NB4 (cell line): ENCODE measurements at places on chromosomes 16 and 17.

DNA sequence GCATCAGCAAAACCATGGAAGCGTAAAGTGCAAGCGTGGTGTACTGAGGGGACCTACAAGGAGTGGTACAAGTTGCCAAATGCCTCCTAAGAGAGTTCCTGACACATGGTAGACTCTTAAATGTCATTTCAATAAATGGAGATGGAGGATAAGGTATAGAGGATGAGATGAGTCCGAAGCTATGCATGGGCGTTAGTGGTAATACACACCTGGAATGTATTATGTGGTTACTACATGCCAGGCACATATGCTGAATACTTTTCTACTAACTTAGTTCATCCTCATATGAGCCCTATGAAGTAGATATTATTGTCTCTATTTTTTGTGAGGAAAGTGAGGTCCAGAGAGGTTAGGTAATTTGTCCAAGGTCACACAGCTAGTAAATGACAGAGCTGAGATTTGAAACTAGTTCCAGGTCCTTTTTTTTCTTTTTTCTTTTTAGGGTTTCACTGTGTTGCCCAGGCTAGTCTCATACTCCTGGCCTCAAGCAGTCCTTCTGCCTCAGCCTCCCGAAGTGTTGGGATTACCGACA is 15.5 kb downstream of the YPEL2 start:
- no peak for DNase-seq

DNA sequence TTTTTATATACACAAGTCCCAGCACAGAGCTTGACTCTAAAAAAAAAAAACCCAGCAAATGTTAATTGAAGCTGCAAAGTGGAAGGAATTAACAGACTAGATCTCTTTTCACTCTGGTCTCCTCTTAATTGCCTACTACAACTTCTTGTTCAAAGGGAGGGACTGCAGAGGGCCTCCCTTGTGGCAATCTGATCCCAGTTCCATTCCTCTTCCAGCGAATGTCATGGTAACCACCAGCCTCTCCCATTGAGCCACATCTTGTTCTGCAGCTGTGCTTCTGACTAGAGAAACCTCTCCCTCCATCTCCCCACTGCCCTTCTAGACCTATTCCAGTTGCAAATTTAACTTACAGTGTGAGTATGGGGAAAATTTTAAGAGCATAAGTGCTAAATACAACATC is 5.9 kb downstream of the SUPT6H start:
- no peak for DNase-seq

- no peak for DNase-seq
Measured at GRCh38 chr16:15434425-15435215, at the start of gene BMERB1. BMERB1 (plus strand) TSS chr16:15434588; CDS start chr16:15434654, 66 bp downstream.

DNA sequence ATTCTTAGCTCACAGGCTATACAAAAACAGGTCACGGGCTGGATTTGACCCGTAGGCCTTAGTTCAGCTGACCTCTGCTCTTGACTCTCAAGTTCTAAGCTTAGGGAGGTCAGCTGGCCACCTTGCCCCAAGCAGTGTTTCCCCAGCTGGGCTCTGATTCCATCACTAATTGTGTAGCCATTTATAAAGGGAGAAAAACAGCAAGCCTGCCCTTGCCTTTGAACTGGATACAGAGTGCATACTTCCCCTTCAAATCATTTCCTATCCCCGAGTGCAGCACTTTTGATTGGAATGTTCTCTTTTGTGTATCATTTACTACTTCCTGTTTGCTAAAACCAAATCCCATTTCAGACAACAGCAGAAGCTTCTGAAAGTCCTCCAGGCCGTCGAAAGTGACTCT is 153.6 kb downstream of the KATNIP start:
- DNase-seq = no peak

DNA sequence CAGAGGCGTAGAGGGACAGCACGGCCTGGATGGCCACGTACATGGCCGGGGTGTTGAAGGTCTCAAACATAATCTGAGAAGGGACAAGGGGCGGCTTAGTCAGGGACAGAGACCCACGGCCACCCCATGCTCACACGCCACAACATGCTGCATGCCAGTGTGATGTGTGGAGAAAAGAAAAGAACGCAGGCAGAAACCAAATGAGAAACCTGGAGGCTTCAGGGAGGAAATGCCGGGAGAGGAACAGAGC is 1.1 kb downstream of the ACTG1 start:
- no peak for DNase-seq

GRCh38 chr17:10013365-10014112 is 108.5 kb upstream of the RCVRN start:
- DNase-seq = peak; percentile 78

- DNase-seq = no peak
Measured at GRCh38 chr17:7466639-7467341, 12.6 kb downstream of the ZBTB4 start.

GRCh38 chr17:17021194-17021863 is 20.9 kb upstream of the MPRIP start:
- DNase-seq = no peak

GRCh38 chr16:47065766-47066688 is 77.7 kb downstream of the NETO2 start:
- DNase-seq = no peak

GRCh38 chr17:47847341-47848197 is 3.4 kb downstream of the SP6 start:
- DNase-seq = no peak

DNA sequence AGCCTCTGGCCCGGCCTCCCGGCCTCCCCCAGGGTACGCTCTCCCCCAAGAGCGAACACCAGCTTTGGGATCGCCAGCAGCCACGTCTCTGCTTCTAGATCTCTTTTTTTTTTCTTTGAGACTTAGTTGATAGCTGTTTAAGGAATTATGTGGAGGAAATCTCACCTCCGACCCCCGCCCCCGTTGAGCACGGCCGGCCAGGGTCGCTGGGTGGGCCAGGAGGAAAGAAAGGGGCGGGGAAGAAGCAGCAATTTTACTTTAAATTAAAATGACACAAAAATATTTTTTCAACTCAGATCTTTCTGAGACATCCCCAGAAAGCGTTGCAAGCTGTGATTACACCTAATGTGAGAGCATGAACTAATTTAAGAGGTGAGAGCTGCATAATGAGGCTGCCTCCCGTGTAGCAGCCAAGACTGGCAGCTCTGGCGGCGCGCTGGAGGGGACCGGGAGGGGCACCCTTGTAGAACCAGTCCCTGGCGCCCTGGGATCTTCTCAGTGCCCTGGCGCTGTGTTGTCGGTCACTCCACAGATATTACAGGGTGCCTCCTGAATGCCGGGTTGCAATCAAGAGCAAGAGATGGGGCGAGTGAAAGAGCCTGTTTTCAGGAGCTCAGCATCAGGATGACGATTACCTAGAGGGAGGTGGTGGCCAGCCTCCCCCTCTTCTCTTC is 1.9 kb upstream of the CBLN1 start:
- DNase-seq = no peak

GRCh38 chr16:71507061-71507460 is 17.9 kb upstream of the ZNF19 start:
- no peak for DNase-seq

DNA sequence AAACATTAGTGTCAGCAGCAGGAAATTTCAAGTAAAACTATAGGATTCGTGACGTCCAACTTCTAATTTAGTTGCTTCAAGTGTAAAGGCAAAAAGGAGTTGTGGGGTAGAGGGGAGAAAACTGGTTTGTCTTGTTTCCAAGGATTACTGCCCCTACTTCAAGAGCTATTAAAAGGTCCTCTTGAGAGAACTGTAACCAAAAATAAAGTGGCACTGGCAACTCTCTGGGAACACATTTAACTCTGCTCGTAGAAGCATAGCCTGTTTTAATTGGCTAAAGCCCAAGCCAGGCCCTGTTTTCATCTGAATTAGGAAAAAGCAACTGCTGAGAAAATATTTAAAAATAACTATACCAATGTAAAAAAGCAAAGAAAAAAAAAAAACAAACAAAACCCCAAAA is 51.8 kb upstream of the AKAP1 start:
- DNase-seq = no peak

DNA sequence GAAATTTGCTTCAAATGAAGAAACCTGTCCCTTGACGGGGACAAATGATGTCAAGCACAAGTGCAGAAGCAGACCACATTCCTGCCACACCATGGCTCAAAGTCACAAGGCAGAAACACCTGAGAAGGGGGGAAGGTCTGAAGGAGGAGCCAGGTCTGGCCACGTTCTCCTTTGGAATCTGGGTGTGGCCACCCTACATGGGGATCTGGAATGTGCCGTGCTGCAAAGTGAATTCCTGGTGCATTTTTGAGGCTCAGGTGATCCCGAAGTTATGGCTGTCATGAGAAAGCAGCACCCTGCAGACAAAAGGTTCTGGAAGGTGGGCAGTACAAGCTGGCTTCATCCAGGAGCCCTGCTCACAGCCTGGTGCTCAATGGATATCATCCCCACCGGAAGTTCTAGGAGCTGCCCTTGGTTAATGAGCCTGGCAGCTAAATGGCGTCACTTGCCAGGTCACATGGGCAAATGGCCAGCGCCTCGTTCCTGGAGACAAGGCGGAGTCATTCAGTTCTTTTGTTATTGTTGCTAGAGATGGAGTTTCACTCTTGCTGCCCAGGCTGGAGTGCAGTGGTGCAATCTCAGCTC is 20.1 kb upstream of the ADCY9 start:
- DNase-seq = no peak

DNA sequence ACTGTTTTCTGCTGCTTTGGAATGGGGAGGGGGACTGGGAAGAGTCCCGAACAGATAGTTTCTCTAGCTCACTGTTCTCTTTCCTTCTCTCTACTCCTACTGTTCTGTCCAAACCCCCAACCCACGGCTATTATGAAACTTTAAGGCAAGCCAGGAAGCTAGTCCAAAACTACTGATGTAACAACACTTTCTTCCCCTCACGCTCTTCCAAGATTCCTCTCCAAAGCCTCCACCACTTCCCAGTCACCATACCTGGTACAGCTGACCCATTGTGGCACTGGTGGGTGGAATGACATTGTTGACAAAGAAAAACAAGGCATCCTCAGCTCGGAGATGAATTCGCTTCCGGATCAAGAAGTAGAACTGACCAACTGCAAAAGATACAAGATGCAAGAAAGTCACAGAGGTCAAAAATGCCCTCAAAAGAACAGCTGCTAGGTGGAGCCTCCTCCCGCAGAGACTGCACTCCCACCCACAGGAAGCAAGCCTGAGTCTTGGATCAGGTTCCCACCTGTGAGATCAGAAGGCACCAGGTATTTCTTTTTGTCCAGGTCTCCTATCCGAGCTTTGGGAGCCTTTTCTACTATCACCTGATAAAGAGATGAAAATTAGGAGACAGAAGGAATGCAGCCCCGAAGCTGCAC is 1.0 kb downstream of the GABARAP start:
- DNase-seq = no peak

- no peak for DNase-seq
Measured at GRCh38 chr16:5064915-5065314, 841 bp downstream of the C16orf89 start.

DNA sequence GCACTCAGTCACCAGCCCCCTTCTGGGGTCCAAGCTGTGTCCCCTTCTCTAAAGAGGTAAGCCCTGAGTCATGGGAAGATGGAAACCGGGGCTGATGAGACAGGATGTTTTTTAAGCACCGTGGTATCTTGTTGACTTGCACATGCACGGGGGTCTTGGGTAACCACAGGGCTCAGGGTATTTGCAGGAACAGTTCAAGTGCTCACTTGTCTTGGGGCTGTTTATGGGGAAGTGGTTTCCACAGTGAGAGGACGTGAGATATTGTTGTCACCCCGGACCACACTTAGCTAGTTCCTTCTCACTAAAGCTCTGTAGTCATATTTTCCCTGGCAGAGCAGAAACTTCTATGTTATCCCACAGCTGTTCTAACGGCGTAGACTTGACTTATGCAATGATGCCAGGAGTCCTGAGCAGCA is 7.7 kb downstream of the CCL3L1 start:
- DNase-seq = peak; percentile 97

DNA sequence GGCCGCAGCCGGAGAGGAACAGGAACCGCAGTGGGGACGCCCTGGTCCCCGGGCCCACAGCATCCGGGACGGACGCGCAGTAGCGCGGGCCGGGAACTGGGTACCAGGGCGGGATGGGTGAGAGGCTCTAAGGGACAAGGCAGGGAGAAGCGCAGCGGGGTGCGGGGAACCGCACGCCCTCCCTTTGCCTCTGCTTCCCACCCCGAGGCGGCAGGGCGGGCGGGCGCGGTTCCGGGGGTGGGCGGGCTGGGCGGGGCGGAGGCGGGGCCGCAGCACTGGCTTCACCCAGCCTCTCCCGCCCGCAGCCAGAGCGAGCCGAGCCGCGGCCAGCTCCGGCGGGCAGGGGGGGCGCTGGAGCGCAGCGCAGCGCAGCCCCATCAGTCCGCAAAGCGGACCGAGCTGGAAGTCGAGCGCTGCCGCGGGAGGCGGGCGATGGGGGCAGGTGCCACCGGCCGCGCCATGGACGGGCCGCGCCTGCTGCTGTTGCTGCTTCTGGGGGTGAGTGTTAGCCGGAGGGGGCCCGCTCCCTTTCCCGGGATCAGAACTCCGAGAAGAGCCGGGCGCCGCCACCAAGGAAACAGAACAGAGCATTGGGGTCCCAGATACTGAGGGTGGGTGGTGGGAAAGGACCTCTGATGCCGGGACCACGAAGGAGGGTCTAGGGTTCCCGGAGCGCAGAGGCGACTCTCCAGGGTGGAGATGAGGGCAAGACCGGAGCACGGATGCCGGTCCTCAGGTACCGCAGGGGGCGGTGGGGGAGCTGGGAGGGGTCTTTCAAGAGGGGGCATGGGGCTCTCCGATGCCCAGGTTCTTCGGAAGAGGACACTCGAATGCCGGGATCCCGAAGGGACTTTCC is at the start of gene NGFR:
NGFR (plus strand) TSS at position 308 of the 856 bp plus-strand sequence; CDS start at position 433, 125 bp downstream.
- DNase-seq = peak; percentile 72

DNA sequence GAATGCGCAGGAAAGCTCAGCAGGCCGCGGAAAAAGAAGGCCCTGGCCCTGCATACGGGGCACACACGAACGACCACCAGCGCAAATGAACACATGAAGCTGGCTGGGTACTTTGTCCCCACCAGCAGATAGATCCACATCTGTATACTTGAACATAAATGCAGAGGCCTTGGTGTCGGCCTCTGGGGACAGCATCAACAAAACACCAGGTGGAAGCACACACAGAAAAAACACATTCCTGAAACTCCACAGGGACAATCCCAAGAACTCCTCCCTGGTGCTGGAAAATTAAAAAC is 606 bp upstream of the ZBTB4 start:
- DNase-seq = no peak

- DNase-seq = peak; percentile 55
Measured at GRCh38 chr17:9905902-9906301, 831 bp upstream of the RCVRN start.

- peak; percentile 74 for DNase-seq
Measured at GRCh38 chr17:45784741-45785479, 790 bp downstream of the CRHR1 start.
